ENCODE measurements at places on chromosomes 5 and 9.

DNA sequence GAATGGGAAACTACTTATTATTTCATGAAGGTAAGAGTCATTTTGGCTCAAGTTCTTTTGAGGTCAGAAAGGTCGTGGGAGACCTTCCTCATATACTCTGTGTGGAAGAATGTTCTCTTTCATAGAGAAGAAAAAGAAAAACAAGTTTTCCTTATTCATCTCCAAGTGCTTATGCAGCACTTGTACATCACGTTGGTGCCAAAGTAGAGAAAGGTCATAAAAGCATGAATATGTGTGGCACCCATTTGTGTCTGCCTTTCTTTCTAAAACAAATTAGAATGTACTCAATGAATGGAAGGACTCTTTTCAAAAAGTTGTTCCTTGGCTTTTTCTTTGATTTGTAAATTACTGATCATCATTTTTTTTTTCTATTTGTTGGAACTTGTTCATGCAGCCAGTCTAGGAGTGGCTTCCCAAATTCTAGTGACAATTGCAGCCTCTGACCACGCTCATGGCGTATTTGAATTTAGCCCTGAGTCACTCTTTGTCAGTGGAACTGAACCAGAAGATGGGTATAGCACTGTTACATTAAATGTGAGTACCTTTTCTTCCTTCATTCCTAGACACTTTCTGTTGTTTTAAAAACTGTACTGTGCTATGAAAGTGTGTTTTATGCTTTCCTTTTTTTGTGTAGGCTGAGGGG, 122.4 kb downstream of the ADGRV1 start:
- no peak for DNase-seq

GRCh38 chr9:109206670-109207069, 39.6 kb upstream of the FRRS1L start:
- DNase-seq = no peak

DNA sequence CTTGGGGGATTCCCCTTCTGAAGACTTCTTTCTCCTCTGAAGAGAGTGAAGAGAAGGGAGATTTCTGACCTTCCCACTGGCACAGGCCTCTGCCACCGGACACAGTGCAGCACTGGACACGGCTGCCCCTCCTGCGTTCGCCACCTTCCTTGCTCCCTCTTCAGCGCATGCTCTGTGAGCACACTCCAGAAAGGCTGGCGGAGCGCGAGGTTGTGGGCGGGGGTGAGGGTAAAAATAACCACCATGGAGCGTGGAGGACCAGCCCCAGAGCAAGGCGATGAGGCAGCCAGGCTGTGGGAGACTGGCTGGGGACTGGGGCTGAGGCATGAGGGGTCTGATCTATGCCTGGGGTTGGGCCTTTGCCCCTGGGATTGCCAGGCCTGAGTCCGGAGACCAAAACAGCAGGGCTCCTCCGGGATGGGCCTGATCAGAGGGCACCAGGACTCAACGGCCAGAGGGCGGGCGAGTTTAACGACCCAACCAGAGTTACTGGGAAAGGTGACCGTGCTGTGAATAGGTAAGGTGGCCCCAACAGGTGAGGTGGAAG, 97.2 kb downstream of the ROR2 start:
- no peak for DNase-seq

DNA sequence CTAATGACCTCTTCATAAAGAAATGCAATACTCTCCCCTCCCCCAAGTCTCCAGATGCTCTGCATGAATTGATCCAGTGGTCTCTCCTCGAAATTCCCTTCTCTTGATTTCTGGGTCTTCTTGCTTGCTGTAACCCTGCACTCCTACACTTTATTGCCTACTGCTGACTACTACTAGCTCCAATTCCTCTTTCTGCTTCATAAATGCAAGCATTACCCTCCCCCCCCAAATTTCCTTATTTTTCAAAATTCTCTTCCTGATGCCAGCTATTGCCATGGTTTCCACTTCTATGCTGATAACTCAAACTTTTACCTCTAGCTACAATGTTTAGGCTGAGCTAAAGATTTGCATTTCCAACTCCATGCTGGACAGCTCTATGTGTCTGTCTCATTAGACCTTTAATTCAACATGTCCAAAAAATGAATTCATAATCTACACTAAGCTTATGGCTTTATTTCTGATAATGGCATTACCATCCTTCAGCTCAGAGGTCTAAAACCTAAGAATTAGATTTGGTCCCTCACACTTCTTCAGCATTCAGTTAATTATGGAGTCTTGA, 1.4 kb downstream of the ZBTB26 start:
- DNase-seq = no peak

GRCh38 chr5:138625134-138625533, 49.9 kb upstream of the HSPA9 start:
- no peak for DNase-seq

DNA sequence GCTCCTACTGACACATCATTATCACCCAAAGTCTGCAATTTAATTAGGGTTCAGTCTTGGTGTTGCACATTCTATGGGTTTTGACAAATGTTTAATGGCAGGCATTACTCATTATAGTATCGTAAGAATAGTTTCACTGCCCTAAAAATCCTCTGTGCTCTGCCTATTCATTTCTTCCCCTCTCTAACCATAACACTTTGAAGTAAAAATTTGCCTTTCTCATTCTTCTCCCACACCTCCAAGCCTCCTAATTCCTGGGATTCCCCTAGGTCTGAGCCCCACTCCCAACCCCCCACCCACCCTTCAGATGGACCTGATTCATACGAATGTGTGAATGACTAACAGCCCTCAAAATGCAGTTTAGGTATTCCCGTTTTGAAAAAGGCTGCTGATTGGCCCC, 18.4 kb downstream of the ENC1 start:
- DNase-seq = no peak

DNA sequence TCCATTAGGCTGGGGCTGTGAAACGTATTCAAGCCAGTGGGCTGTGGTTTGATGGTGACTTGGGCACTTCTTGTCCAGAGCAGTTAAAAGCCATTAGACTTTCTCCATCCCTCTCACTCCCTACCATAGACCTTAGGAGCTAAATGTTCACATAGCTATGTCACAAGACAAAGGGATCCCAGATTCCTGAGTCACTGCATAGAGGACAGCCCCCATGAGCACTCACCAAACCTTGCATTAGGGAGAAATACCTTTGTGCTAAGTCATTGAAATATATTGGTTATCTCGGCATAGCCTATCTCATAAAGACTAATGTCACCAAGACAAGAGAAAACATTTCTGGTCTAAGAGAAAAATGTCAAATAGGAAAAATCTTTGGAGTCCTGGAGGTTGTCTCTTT, 104.3 kb downstream of the TRPM6 start:
- no peak for DNase-seq

DNA sequence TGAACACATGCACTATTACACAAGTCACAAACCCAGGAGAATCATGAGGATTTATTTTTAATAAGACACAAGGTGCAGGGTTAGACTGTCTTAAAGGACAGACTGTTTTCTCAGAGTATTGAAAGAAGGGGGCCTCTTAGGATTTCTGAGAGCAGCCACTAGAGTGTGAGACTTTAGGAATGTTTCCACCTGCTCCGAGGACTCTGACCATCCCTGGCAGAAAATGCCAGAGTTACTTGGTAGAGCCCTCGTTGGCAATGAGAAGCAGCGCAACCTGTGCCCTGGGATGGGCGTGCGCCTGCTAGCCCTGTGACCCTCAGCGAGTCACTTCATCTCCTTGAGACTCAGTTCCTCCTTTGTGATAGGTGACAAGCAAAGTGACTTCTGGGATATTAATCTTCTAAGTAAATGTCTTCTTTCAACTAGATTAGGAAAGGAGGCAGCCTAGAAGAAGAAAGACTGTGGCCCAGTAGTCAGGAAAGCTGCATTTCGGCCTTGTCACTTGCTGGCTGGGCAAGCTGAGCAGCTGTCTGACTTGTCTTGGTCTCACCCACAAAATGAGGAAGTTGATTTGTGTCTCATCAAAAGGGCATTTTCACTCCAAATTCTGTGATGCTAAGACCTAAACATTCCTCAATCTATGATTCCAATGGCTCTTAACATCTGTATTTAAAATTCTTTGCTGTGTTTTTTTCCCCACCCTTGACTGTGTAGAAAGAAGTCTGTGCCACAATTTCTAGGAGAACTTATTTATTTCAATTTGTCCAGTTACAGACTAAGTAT, 60.5 kb downstream of the PTCD2 start:
- DNase-seq = no peak

DNA sequence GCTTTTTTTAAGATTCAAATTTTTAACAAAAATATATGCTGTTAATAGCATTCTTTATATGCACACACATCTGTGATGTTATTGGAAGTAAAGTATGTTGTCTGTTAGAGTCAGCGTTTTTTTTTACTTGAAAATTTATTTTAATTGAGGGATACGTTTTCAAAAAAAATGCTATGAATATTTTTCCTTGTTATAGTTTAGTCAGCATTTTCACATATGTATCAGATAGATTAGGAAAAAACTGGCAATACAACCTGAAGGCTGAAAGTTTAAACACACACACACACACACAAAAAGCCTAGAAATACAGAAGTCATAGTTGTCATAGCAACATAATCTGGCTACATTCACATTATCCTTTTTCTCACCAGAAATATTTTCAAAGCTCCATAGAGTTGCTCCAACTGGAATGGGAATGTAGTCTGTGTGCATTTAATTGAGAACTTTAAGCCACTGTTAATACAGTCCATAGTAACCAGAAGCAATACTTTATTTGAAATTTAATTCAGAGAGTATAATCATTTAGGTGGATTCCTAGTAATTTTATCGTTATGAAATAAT, 116.6 kb downstream of the CDH12 start:
- DNase-seq = no peak

- DNase-seq = no peak
Observed at GRCh38 chr5:80238778-80239679, 16.8 kb downstream of the SERINC5 start.

DNA sequence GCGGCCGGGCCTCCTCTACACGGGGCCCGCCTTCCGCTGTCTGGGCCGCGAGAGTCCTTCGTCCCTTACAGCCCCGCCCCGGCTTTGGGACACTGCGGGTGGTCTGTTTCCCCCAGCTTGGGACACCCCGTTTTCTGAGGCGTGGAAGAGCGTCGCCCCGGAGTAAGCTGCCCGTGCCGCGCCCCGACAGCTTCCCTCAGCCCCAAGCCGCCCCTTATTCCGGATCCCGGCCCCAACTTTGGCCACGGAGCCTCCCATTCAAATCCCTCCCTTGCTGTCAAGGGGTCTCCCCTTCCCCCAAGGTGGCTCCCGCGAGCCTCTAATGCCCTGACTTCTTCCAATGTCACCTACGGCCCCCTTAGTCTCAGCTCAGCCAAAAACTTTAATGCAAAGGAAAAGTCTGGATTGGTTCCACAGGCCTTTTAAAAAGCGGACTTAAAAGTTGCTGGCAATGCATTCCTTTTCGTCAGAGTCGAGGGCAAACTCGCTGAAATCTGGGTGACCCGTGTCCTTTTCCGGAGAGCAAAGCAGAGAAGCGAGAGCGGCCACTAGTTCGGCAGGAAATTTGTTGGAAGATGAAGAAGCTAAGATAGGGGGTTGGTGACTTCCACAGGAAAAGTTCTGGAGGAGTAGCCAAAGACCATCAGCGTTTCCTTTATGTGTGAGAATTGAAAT, 19.8 kb downstream of the EXOSC2 start:
- no peak for DNase-seq

DNA sequence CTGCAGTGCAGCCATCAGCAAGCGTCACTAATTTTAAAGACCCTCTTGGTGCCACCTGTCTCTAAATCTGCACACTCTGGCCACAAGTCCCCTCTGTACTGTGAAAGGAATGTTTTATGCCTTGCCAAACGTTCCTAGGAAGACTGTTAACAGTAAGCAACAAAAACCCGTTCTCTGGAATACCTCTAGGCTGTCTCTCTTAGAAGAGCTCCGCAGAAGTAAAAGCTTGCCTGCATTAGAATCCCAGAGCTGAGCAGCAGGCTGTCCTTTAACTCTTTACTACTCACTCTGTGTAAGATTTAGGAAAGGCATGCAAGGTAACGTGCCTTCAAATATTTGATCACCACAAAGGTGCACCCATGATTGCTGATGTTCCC, 53.9 kb upstream of the C9orf72 start:
- no peak for DNase-seq

DNA sequence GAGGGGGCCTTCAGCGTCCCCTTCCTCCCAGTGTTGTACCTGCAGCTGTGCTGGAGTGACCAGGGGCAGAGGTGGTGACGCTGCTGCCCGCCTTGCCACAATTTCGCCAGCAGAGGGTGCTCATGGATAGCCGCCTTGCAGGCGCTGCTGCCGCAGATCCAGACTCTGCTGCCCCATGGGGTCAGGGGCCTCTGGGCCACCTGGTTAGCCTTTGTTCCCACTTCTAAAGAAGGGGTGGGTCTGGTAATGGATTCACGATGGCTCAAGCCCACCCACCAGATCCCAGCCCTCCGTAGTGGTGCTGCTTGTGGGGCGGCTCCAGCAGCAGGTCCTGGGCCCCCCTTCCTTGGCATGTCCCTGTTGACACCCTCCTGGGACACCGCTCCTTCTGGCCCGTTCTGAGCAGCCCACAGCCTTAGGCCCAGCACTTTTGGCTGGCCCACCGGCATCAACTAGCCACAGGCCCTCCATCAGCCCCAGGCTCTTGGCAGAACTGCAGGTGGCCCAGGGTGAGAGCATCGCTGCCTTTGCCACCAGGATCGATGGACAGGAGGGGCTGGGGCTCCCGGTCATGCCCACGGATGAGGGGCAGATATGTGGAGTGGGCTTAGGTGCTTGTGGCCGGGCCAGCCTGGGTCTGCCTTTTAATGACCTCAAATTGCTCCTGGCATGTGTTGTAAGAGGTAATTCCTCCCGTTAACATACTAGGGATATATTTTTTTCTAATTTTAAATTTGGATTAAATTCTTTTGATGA, 57.2 kb downstream of the COL5A1 start:
- DNase-seq = no peak

DNA sequence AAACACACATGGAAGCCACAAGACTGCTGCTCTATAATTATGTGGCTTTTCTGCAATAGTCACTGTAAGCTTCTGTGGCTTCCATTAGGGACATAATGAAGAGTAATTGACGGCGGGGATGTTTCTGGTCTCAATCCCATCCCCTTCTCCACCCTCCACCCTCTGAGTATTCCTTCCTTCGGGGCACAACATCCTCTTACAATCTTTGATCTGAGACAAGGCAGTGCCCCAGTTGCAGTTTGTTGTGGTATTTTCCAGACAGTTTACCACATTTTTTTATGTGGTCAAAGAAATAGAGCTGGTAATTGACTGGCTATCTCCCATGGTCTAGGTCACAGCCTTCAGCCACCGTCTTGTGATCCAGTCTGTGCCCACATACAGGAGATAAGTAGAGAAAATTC, 277.7 kb downstream of the NR2F1-AS1 start:
- no peak for DNase-seq

Measured in NCI-H187 (cell line).